Endothelial cell of umbilical vein (primary cell): ENCODE measurements at places on chromosomes 11 and 22. TPM values are rescaled to one million over a fixed set of nuclear protein-coding genes. Genes with fewer than 3 reads are reported as not detected.
A peak's percentile ranks its signal among the peaks of the same experiment; 100 is the strongest.

Gene OR5B21
- not detected in 2 replicates for polyA plus RNA-seq

Gene OR8D4
- not detected in 2 replicates for polyA plus RNA-seq

Gene NUDT22
- 54.8 and 71.9 TPM in 2 replicates for polyA plus RNA-seq

Gene CLDN5
- polyA plus RNA-seq, result 252 and 295 TPM in 2 replicates

Gene TMEM86A
- polyA plus RNA-seq, result 2.1 and 3.8 TPM in 2 replicates

Gene USH1C
- not detected in 2 replicates for polyA plus RNA-seq

Gene GUCY1A2
- polyA plus RNA-seq, result 0.02 and 0.03 TPM in 2 replicates

Gene PLAAT2
- polyA plus RNA-seq, result 0.40 TPM in 1 of 2 replicates, not detected in the other

Gene GGTLC2
- not detected in 2 replicates for polyA plus RNA-seq

Gene LINC01488
- polyA plus RNA-seq, result not detected in 2 replicates

Gene PGR
- polyA plus RNA-seq, result not detected in 2 replicates

Gene FOLR1
- polyA plus RNA-seq, result not detected in 2 replicates

Gene PKDREJ
- polyA plus RNA-seq, result not detected in 2 replicates

GRCh38 chr11:1745701-1746320, 4.6 kb downstream of the IFITM10 start:
- no peaks in the 10 kb centered on the region for H3K4me1 ChIP-seq
- no peak overlapping the region for H3K4me3 ChIP-seq
- H3K36me3 ChIP-seq, result no peaks in the 10 kb centered on the region
- H3K27ac ChIP-seq, result no peak overlapping the region
- H3K27me3 ChIP-seq, result peaks cover 15% of the 10 kb centered on the region

- H3K4me1 ChIP-seq, result no peaks in the 10 kb centered on the region
- no peak overlapping the region for H3K27ac ChIP-seq
- no peaks in the 10 kb centered on the region for H3K27me3 ChIP-seq
- no peak for DNase-seq
- no peaks in the 10 kb centered on the region for H3K36me3 ChIP-seq
Measured at GRCh38 chr11:86277741-86278140, 24.3 kb upstream of the HIKESHI start.

DNA sequence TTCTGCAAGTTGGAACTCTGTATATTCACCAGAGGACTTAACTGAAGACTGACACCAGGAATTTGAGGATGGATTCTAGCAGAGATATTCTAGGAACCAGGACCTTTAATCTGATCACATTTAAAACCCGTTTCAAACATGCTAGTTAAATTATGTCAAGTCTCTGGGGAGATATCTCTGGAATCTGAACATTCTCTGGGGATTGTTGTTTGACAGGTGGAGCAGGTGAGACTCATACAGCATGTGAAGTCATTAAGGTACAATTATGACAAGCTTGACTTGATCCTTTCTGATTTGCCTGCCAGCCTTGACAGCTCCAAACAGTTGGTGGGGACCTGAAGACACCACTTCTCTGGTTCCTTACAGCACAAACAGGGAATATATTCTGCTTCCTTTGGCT, 100.3 kb downstream of the FAT3 start:
- H3K4me3 ChIP-seq, result no peak overlapping the region
- no peak overlapping the region for H3K27ac ChIP-seq
- H3K4me1 ChIP-seq, result no peaks in the 10 kb centered on the region
- H3K27me3 ChIP-seq, result no peaks in the 10 kb centered on the region

GRCh38 chr11:102330231-102330630, 12.9 kb downstream of the BIRC3 start:
- H3K27ac ChIP-seq, result no peak overlapping the region
- H3K4me3 ChIP-seq, result no peak overlapping the region
- DNase-seq, result no peak
- H3K27me3 ChIP-seq, result no peaks in the 10 kb centered on the region
- H3K4me1 ChIP-seq, result no peaks in the 10 kb centered on the region

DNA sequence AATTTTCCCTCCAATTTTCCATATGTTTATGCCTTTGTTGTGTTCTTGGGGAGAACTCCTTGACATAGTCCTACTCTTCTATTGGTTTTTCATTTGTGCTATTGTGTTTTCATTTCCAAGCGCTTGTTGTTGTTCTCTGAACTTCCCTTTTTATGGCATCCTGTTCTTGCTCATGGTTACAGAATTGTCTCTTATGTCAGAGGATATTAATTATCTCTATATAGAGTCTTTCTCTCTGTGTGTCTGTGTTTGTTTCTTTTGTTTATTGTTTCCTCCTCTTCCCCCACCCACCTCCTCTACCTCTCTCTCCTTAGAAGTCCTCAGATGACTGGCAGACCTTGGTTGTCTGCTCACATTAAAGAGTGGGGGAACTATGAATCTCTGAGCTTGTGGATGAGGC, 69.9 kb downstream of the HORMAD2 start:
- H3K27ac ChIP-seq, result no peak overlapping the region
- no peak overlapping the region for H3K4me3 ChIP-seq
- H3K36me3 ChIP-seq, result no peaks in the 10 kb centered on the region
- peaks cover 30% of the 10 kb centered on the region for H3K27me3 ChIP-seq

GRCh38 chr22:46030231-46030880, 53.4 kb upstream of the WNT7B start:
- H3K36me3 ChIP-seq, result no peaks in the 10 kb centered on the region
- H3K27ac ChIP-seq, result no peak overlapping the region
- peaks cover 3% of the 10 kb centered on the region for H3K27me3 ChIP-seq

- no peaks in the 10 kb centered on the region for H3K36me3 ChIP-seq
- H3K27ac ChIP-seq, result no peak overlapping the region
- no peak for DNase-seq
- H3K4me1 ChIP-seq, result no peaks in the 10 kb centered on the region
Measured at GRCh38 chr11:107385361-107385981, 72.2 kb downstream of the CWF19L2 start.

DNA sequence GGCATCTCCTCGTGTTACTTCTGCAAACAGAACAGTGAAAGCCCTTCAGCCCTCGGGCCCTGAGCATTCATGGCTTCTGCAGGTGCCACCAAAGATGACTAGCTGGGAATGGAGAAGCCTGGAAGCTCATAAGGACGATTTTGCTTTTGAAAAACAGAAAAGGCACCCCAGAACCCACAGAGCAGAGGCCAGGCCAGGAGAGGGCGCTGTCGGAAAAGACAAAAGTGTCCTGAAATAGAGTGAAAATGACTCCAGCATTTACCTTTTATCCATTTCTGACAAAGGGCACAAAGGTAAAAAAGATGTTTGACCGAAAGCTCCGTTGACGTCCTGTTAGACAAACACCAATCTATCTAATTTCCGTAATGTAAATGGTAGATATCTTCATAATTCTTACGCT, 37.6 kb downstream of the ZNF195 start:
- peaks cover 20% of the 10 kb centered on the region for H3K4me1 ChIP-seq
- no peaks in the 10 kb centered on the region for H3K36me3 ChIP-seq
- no peak overlapping the region for H3K4me3 ChIP-seq
- H3K27ac ChIP-seq, result no peak overlapping the region
- peak; percentile 43 for DNase-seq

- no peaks in the 10 kb centered on the region for H3K4me1 ChIP-seq
- no peak overlapping the region for H3K27ac ChIP-seq
Measured at GRCh38 chr11:80529726-80530125, 1088.9 kb upstream of the TENM4 start.

GRCh38 chr11:41779401-41779960, 320.0 kb upstream of the LRRC4C start:
- no peaks in the 10 kb centered on the region for H3K36me3 ChIP-seq
- no peaks in the 10 kb centered on the region for H3K4me1 ChIP-seq

DNA sequence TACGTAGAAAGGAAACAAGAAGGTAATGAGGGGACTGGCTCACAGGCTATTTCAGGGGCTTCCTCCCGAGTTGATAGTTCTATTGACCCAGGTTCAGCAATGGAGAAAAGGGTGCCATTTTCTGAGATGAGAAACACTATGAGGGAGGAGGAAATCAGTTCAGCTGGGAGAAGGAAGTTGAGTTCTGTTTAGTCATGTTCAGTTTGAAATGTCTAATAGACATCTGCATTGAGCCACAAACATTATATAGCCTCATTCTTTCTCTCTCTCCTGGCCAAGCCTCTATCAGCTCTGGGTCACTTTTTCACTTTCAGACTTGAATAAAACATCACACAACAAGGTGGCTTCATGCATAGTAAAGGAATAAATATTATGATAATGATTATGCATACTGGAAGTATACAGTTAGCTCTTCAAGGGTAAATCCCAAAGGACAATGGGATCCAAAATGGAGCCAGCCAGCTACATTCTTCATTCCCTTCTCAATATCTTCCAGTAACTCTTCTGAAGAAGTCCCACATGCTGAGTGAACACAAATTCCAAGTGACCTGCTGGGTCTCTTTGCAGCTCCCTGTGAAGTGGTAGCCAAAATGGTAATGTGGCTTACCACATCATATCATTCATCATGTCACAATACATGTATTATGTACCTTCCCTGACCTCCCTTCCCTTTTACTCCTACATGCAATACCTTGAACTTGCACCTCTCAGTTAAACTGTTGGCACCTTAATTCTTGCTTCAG, 80.9 kb upstream of the CD44 start:
- no peak for DNase-seq
- no peaks in the 10 kb centered on the region for H3K36me3 ChIP-seq
- no peaks in the 10 kb centered on the region for H3K27me3 ChIP-seq
- H3K4me1 ChIP-seq, result peaks cover 7% of the 10 kb centered on the region

DNA sequence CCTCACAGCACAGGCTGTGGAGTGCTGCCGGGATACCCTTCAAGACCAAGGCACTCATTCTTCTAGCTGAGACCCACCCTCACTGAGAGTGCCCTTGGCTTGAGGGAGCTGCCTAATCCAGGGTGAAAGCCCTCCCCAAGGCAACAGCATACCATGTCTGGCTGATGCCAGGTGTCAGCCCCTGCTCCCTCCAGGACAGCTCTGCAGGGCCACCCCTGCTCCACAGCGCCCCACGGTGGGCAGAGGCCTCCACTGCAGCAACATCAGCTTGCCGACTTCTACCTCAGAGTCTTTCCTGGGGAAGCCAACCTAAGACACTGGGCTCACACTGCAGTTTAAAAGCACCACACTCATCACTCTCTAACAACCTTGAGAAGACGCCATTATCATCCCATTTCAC, 29.0 kb downstream of the TTLL1 start:
- DNase-seq, result peak; percentile 35
- no peak overlapping the region for H3K27ac ChIP-seq
- H3K27me3 ChIP-seq, result no peaks in the 10 kb centered on the region
- H3K4me1 ChIP-seq, result no peaks in the 10 kb centered on the region
- no peaks in the 10 kb centered on the region for H3K36me3 ChIP-seq
- no peak overlapping the region for H3K4me3 ChIP-seq

DNA sequence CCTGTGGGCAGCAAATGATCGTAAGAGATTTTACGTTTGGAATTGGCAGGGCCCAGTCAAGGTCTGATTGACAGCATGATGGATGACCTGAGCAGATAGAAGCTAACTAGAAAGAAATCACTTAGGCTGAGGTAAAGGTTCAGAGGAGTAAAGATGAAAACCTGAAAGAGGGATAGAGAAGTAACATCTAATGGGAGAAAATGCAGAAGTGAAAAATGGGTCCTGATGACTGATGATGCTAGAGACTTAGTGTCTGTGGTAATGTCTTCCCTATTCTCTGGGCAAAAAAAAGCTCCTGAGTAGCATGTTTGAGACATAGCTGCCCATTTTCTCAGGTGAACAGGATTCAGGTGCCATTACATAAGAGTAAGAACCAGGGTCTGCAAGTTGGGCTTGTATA, 628.8 kb upstream of the ANO5 start:
- no peaks in the 10 kb centered on the region for H3K27me3 ChIP-seq
- DNase-seq, result no peak
- no peak overlapping the region for H3K4me3 ChIP-seq
- no peak overlapping the region for H3K27ac ChIP-seq

- peaks cover 3% of the 10 kb centered on the region for H3K4me1 ChIP-seq
- no peaks in the 10 kb centered on the region for H3K36me3 ChIP-seq
- peaks cover 30% of the 10 kb centered on the region for H3K27me3 ChIP-seq
- DNase-seq, result no peak
- H3K4me3 ChIP-seq, result no peak overlapping the region
Measured at GRCh38 chr22:37337204-37337943, 55.1 kb downstream of the CYTH4 start.

- H3K4me3 ChIP-seq, result no peak overlapping the region
- no peak overlapping the region for H3K27ac ChIP-seq
- no peak for DNase-seq
Measured at GRCh38 chr11:57180081-57180561, 1.6 kb upstream of the LRRC55 start.

- H3K27ac ChIP-seq, result no peak overlapping the region
- H3K4me3 ChIP-seq, result no peak overlapping the region
- H3K27me3 ChIP-seq, result peaks cover 3% of the 10 kb centered on the region
- H3K4me1 ChIP-seq, result no peaks in the 10 kb centered on the region
Measured at GRCh38 chr11:3849297-3849874, 6.1 kb upstream of the STIM1 start.

- no peaks in the 10 kb centered on the region for H3K36me3 ChIP-seq
- no peak overlapping the region for H3K4me3 ChIP-seq
- peaks cover 3% of the 10 kb centered on the region for H3K27me3 ChIP-seq
- H3K4me1 ChIP-seq, result peaks cover 7% of the 10 kb centered on the region
- no peak overlapping the region for H3K27ac ChIP-seq
Measured at GRCh38 chr11:66047541-66048365, 1.2 kb downstream of the GAL3ST3 start.

GRCh38 chr11:126703662-126704061, 296.9 kb downstream of the KIRREL3 start:
- H3K27me3 ChIP-seq, result no peaks in the 10 kb centered on the region
- H3K27ac ChIP-seq, result no peak overlapping the region
- DNase-seq, result no peak

GRCh38 chr22:37449331-37450001, 22.2 kb upstream of the ELFN2 start:
- H3K4me3 ChIP-seq, result no peak overlapping the region
- H3K27ac ChIP-seq, result no peak overlapping the region
- no peak for DNase-seq
- H3K36me3 ChIP-seq, result no peaks in the 10 kb centered on the region
- no peaks in the 10 kb centered on the region for H3K27me3 ChIP-seq
- peaks cover 5% of the 10 kb centered on the region for H3K4me1 ChIP-seq
